ENCODE measurements at places on chromosomes 11 and 22.

GRCh38 chr22:23200898-23201297 is 20.6 kb downstream of the BCR start:
- DNase-seq = no peak

GRCh38 chr11:82118946-82119345 is 614.7 kb downstream of the FAM181B start:
- DNase-seq = no peak

- no peak for DNase-seq
Observed at GRCh38 chr11:46477136-46477535, 85.6 kb upstream of the CHRM4 start.

GRCh38 chr11:2838091-2838490 is 47.5 kb downstream of the CDKN1C start:
- DNase-seq = no peak

GRCh38 chr22:50115693-50116092 is 25.9 kb downstream of the MOV10L1 start:
- no peak for DNase-seq

DNA sequence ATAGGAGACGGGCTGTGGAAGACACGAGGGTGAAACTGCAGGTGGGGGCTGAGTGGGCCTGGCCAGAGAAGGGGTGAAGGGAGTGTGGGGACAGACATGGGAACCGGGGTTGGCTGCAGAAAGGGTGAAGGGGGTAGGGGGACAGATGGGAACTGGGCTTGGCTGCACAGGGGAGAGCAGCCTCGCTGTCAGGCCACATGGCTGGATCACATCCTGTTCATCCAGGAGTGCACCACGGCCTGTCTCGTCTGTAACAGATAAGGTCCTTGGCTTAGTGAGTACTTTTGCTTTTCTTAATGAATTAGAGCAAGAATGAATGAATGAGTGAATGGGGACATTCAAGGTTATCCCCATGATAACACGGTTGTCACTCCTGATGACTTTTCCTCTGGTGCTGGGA is 13.5 kb downstream of the FBLN1 start:
- DNase-seq = no peak

GRCh38 chr11:92180226-92180625 is 44.4 kb upstream of the FAT3 start:
- no peak for DNase-seq

DNA sequence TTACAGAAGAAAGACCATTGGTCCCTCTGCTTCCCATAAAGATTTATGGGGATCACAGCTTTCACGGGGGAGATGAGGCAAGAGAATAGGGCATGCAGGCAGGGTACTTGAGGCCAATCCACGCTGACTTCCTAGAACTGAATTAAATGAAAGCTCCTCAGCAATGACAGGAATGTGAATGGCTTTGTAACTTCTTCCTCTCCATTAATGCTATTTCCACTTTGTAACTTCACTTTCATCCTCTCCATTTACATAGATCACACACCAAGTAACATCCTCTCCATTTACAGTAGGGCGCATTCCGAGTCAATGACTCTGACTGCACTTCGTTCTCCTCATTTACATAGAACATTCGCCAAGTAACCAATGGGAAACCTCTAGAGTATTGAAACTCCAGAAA is 89.8 kb downstream of the PIWIL4 start:
- no peak for DNase-seq

GRCh38 chr11:829176-829846 is 1.6 kb downstream of the CRACR2B start:
- DNase-seq = peak; percentile 60

DNA sequence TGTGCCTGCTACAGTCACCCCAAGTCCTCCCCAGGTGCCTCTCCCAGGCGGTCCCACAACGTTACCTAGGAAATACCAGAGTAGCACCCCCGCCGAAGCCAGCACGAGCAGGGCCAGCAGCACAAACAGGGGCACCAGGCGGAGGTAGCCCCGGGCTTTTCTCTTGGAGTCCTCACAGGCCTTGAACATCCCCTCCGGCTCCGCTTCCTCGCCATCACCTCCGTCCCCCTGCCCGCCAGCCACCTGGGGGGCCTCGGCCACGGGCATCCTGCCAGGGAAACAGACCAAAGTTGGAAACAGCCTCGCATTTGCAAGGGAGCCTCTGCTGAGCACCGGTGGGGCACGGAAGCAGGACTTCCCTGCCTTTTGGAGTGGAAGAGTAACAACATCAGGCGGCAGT is 6.4 kb downstream of the TMPRSS6 start:
- no peak for DNase-seq

GRCh38 chr11:46889689-46890475 is 28.5 kb downstream of the LRP4 start:
- peak; percentile 43 for DNase-seq

- DNase-seq = no peak
Observed at GRCh38 chr11:36135076-36135475, 154.1 kb downstream of the COMMD9 start.

DNA sequence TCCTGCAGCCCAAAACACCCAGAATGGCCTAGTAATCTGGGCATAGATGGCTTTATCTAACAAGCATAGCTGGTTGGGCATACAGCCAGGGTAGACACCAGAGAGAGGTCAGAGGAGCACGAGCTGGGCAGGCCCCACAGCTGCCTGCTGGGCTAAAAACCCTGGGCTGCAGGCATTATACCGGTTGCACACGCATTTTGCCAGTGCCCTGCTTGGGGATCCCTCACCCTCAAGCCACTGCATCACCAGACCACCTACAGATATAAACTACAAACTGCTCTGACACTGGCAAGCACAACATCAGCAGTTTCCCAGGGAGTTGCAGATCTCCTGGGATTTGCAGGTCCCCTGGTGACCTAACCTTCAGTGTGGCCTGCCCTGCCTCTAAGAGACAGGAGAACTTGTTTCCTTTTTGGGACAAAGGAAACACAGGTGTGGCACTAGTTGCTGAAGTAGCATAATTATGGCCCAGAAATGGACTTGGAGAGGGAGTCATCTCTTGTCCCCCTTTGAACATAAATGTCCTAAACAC is 79.1 kb upstream of the SC5D start:
- no peak for DNase-seq

DNA sequence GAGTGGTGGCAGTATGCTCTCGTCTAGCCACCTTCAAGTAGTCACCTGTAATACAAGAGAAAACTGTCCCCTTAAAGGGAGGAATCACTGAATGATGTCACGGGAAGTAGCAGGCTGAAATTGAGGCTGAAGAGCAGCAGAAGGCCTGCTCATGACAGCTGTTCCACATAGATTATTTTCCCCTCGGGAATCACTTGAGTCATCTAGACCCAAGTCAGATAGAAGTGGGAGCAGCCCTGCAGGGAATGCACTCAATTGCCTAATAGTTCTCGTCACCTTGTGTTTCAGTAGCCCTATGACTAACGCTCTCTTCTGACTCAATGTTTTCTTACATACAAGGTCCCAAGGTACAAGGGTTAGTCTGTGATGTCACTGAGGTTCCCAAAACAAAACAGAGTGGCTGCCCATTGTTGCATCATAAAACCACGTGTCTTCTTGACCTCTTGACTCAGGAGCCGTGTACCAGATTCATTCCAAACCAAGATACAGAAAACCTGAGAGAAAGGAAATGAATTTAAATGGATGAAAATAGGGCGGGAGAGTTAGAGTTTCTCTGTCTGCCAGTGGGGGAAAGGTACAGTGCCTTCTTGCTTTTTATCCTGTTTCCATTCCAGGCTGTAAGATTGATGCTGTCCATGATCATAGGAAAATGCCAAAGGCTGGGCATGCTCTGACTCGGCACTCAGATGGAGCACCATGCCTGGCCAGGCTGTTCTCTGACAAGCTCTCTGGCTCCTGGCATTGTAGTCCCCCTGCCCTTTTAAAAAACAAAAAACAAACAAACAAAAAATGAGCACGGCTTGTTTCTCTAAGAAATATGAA is 21.6 kb upstream of the C11orf96 start:
- DNase-seq = peak; percentile 97

- DNase-seq = no peak
Observed at GRCh38 chr22:24697621-24698082, 76.9 kb downstream of the PIWIL3 start.

DNA sequence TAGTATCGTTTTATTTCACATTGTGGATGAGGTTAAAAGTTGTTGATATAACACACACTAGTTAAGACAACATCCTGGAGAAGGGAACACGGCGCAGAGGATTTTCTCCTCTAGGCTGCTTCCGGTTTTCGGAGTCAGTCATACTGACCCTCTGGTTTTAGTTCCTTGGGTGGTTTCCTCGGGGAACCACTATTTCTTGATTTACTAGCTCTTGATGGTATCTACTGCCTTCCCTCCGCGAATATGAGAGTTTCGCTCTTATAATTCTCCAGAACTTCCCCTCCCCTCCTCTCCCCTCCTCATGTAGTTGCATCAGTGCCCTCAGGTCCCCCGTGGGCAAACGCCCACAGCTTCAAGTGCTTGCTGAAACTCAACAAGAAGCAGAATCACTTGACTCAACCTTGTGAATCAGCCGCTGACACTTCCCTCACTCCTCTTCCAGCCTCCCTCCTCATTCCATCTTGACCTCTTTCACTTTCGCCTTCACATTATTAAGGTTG is 15.9 kb upstream of the APOBEC3A start:
- DNase-seq = no peak

DNA sequence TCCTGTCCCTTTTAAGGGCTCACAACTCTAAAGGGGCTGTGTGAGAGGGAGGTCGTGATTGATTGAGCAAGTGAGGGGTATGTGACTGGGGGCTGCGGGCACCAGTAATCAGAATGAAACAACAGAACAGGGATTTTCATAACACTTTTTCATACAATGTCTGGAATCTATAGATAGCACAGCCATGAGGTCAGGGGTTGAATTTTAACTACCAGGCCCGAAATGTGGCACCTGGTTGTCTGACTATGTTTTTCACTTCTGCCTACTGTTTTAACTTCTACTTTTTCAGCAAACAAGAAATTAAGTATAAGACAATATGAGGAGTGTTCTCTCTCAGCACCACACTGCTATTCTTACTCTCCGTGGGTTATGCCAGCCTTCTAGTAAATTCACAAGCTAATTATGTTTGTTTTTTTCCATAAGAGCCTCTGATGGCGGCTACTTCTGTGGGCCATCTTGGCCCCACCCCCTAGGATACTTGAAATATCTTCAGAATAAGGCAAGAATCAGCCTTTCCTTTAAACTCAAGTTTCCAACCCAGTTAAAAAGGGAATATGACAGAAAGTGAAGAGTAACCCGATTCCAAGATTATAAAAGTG is 552.8 kb upstream of the CHORDC1 start:
- no peak for DNase-seq

GRCh38 chr11:58629857-58630256 is 7.4 kb downstream of the CNTF start:
- no peak for DNase-seq

DNA sequence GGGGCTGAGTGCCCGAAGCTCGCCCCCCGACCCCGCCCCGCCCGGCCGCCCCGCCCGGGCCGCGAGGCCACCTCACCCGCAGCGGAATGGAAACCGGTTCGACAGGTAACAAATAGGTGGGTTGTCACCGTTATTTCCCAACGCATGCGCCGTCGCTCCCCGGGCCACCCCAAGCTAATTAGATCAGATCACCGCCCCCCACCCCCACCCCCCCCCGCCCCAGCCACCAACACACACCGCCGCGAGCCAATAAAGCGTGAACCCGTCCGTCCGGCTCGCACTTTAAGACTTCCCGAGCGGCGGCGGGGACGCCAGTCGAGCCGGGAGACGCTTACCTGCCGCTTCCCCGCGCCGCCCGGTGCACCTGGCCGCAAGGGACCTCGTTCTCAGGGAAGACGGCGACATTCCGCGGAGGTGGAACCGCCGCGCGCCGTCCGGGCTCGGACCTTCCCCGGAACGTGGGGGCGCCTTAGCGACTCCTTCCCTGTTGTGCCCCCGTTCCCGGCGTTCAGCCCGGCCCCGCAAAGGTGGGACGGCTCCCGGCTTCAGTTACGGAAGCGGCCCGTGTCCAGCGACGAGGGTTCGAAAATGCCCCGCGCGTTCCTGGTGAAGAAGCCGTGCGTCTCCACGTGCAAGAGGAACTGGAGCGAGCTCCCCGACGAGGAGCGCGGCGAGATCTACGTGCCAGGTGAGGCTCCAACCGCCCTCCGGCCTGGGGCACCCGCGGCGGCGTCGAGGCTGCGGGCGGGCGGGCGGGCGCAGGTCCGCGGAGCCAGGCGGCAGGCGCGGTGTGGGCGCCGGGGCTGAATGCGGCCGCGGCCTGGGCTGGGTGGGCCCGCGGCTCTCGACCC is at the start of gene OVOL1:
Gene OVOL1, plus strand, starts transcription at position 278 of the 851 bp plus-strand sequence. Its CDS starts 311 bp downstream, at position 589.
- no peak for DNase-seq

- no peak for DNase-seq
Observed at GRCh38 chr11:44630511-44631210, 65.2 kb downstream of the CD82 start.
